ENCODE measurements at places on chromosomes 4 and X.

DNA sequence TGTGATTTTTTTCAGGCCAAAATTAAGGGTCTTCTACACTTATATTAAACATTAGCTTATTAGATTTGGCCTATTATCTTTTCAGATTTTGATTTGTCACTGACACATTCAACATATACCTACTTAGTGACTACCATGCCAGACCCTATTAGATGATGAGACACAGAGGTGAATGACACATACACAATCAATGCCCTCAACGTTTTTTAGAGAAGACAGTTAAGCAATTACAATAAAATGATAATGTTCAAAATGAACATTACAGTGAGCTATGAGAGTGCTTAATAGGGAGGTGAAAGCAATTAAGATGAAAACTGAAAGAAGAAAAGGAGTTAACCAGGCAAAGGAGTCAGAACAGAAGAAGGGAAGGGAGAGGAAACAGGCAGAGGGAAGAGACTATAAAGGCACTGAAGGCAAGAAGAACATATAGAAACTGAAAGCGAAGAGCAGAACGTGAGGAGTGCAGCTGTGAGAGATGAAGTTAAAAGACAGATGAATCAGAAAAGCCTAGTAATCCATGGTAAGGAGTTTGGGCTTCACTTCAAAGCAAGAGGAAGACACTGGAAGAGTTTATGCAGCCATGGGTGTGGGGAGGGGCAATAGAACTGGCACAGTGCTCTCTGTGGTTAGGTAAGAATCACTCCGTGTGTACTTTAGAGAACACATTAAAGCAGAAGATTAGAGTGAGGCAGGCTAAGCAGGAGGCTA is 119.0 kb downstream of the REELD1 start:
- DNase-seq, result peak; percentile 52

DNA sequence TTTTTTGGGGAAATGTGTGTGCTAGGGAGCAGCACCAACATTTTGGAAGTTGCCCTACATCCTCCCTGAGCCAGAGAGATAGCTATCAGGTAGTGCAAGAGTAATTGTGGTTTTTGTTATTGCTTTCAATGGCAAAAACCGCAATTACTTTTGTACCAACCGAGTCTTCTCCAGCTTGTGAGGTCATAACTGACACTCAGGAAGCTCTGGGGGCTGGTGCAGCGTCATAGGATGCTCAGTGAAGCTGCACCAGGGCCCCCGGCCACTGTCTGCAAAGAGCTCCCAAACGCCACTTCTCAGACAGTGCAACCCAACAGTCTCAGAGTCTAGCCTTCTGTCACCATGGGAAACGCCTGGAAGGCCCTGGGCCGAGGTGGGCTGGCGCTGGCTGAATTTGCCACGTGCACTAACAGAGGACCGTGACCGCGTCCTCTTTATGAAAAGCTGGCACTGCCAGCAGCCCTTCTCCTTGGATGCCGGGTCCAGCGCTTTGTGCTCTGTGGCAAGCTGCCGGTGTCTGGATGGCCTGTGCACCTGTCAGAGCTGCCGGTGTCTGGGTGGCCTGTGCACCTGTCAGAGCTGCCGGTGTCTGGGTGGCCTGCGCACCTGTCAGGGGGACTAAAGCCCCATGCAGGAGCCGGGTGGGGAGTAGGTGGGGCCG is 19.4 kb downstream of the SH3TC1 start:
- DNase-seq, result no peak

DNA sequence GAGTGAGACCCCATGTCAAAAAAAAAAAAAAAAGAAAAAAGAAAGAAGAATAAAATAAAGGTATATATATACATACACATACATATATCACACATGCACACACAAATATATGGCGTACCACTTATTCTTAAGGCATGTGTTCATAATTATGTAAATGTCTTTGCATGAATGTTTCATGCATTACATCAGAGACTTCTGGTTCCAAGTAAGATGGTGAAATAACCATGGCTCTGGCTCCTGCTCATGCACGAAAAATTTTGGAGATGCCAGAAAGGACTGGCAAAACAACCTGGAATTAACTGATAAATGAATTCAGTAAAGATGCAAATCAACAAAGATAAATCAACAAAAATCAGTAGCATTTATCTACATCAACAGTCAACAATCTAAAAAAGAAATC is 19.7 kb upstream of the FHIP1A start:
- DNase-seq, result no peak

- DNase-seq, result no peak
Observed at GRCh38 chrX:42975906-42976305, 197.9 kb upstream of the PPP1R2C start.

- DNase-seq, result no peak
Observed at GRCh38 chrX:150182161-150182560, 181.0 kb upstream of the MAMLD1 start.

DNA sequence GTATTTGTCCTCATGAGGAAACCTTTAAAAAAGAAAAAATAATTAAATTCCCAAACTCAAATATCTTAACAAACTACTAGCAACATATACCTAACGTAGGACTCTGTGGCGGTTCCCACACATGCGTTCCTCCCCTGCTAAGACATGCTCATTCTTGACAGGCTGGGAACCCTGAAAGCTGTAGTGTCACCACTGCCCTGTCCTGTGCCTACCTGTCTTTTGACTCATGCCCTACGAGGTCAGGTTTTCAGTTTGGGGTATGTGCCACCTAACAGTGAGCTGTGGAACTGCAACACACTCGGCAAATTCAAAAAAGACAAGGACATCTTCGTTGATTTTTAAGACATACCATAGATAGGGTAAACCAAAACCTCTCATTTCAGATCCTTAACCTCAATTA is 17.8 kb downstream of the IDS start:
- no peak for DNase-seq

GRCh38 chr4:54863571-54864255 is 206.0 kb downstream of the KIT start:
- DNase-seq, result no peak

DNA sequence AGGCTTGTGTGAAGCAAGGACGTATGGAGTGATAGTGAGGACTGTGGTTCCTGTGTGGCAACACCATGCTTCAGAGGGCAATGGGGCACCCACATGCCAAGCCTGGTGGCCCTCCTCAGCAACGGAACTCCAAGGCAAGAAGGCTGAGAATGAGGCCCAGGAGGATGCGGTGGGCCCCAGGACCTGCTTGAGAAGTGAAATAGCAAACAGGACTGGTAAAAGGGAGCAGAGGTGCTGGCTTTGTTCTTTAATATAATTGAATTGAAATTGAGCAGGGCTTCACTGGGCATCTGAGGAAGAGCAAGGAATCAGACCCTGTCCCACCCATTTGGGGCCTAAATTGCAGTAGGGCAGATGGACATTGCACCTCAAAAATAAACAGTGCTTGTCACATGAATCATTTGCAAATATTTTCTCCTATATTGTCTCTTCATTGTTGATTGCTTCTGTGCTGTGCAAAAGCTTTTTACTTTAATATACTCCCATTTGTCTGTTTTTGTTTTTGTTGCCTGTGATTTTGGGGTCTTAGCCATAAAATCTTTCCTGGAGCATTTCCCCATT is 2.3 kb downstream of the TMEM187 start:
- no peak for DNase-seq

DNA sequence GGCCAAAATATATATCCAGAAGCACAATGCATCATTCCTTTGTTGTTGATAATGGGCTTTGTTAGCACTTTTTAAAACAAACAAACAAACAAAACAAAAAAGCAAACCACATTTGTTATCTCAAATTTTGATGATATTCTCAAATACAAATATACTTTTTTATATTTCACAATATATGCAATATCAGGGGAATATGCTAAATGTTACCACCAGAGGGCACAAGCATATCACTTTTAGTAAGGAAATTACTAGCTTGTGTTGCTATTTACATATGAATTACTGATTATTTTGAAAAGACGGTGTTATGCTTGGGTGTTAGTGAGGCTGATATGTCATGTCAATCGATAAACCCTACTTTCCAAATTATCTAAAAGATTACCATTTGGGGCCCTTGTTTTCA is 29.1 kb downstream of the RIPPLY1 start:
- DNase-seq, result peak; percentile 26

GRCh38 chr4:139331185-139331584 is 28.9 kb upstream of the NDUFC1 start:
- DNase-seq, result no peak

GRCh38 chr4:158793021-158793420 is 24.2 kb downstream of the FNIP2 start:
- DNase-seq, result no peak

DNA sequence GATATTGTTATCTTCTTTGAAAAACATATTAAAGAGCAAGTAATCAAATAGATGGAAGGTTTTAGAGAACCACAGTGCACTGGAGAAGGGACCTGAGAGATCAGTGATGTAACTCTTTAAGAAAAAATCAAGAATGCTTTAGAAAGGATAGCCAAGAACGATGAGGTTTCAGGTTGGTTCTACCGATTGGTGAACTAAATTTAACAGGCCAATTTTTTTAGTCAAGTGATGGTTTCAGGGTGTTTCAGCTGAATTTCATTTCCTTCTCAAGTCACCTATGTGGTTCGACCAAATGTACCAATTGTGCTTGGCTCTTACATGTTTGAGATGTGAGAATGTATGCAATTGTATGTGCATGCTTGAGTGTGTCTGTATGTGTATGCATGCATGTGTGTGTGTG is 26.5 kb downstream of the HS3ST1 start:
- no peak for DNase-seq
